A673 (cell line): ENCODE measurements at places on chromosomes 12 and 14. TPM values are rescaled to one million over a fixed set of nuclear protein-coding genes. Genes with fewer than 3 reads are reported as not detected.
A peak's percentile ranks its signal among the peaks of the same experiment; 100 is the strongest.

Gene EFS
- 55.9 and 60.9 TPM in 2 replicates for total RNA-seq

Gene GALC
- 9.5 and 11.5 TPM in 2 replicates for total RNA-seq

Gene CD163
- total RNA-seq: 0.41 TPM in 1 of 2 replicates, not detected in the other

Gene DIO2
- 0.09 TPM in 1 of 2 replicates, not detected in the other for total RNA-seq

Gene SELPLG
- 0.34 and 0.35 TPM in 2 replicates for total RNA-seq

Gene PMCH
- total RNA-seq: not detected in 2 replicates

Gene CDCA3
- total RNA-seq: 98.0 and 107 TPM in 2 replicates

Gene TPPP2
- not detected in 2 replicates for total RNA-seq

Gene RNF10
- total RNA-seq: 225 and 240 TPM in 2 replicates

Gene AMN
- 5.6 and 6.7 TPM in 2 replicates for total RNA-seq

Gene SLC8A3
- total RNA-seq: not detected in 2 replicates

Gene STON2
- total RNA-seq: 8.6 and 13.4 TPM in 2 replicates

Gene CCDC197
- not detected in 2 replicates for total RNA-seq

Gene PLBD1
- not detected in 2 replicates for total RNA-seq

Gene SLC35E3
- total RNA-seq: 10.1 and 17.8 TPM in 2 replicates

DNA sequence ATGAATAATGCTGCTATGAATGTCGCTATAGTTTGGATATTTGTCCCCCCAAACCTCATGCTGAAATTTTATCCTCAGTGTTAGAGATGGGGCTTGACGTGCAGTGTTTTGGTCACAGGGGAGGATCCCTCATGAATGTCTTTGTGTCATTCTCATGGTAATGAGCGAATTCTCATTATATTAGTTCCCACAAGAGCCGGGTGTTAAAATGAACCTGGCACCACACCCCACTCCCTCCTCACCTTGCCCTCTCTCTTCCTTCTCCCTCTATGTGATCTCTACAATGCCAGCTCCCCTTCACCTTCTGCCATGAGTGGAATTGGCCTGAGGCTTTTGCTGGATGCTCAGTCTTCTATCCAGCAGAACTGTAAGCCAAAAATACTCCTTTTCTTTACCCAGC is 37.5 kb upstream of the YAF2 start:
- no peak for DNase-seq

DNA sequence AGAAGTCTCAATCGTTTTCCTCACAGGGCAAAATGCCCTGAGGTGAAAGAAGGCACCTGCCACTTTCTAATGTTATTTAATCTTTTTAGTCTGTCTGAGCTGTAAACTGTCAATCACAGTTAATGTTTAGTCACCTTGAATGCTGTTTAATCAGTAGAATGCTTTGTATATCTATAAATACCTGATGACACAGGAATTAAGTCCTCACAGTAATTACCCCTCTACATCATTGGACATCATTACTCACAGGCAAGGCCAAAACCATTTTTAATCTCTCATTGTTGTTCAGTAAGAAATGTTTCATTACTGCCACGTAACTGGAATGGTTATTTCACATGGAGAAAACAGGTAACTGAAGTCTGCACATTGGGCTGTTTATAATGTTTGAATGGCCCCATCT is 178.8 kb downstream of the EXOC5 start:
- DNase-seq: no peak

DNA sequence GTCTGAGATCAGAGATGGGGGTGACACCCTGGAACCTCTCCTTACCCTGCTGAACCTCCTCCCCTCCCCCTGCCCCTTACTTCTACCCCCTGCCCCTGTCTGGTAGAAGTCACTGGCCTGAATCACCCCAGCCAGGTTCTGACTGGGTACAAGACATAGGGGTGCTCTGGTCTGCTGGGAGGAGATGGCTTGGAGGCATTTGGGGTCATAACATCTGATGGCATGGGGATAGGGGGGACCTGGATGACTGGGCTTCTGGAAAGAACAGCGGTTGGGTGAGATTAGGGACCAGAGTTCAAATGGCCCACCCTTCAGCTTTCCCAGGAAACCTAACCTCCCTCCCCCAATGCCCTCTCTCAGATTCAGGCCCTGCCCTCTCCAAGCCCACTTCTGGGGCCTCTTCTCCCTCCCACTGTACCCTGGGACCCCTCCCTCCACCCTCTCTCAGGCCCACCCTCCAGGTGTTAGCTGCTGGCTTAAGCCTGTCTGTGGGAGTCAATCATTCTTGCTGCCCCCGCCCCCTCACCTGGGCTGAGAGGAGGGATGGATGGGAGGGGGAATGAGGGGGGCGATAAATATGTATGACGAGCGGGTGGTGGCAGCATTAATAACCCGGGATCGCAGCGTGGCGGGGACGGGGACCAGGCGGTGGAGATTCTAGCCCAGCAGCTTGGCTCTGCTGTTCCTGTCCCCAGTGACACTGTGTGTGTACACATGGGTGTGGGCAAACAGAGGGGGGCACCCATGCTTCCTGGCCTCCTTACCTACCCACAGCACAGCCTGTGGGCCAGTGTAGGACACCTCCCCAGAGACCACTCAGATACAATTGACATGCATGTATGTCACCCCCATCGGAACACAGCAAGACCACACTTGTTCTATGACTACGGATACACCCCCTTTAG is 5.9 kb downstream of the NXPH4 start:
- no peak for DNase-seq

DNA sequence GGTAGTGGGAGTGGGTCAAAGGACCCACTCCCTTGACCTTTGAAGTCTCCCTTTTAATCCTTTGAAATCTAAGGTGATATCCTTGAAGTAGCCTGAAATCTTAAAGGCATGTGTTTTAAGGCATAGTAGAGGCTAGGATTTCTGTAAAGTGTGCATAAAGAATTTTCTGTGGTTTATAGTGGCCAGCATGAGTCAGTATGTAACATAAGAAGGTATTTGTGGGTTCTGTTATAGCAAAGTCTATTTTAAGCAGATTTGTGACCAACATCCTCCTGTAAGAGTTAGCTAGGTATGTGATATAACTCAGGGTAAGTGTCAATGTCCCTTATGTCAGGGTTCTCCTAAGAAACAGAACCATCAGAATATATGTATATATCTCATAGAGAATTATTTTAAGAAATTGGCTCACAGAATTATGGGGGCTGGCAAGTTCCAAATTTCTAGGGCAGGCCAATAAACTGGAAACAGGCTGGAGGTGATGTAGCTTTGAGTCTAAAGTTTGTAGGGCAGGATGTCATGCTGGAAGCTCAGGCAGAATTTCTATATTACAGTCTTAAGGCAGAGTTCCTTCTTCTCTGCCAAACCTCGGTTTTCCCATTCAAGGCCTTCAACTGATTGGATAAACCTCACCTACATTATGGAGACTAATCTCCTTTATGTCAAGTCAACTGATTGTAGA is 18.7 kb upstream of the EPYC start:
- DNase-seq: no peak

DNA sequence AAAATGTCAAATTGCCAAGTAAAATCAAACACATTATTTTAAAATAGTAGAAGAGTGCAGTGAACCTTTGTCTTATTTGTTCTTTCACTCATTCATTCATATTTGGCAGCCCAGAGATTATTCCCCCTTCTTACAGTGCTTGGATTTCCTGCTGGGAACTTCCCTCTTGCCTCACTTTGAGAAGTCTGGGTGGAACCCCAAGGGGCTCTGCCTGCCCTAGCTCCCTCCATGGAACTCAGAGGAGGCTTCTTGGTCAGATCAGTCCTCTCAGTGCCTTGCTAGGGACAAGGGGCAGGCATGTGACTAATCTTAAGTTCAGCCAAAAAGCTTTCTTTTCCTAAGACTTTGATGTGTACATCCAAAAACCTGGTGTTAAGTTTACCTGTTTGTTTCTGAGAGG is 84.7 kb upstream of the OVCH1 start:
- DNase-seq: no peak

DNA sequence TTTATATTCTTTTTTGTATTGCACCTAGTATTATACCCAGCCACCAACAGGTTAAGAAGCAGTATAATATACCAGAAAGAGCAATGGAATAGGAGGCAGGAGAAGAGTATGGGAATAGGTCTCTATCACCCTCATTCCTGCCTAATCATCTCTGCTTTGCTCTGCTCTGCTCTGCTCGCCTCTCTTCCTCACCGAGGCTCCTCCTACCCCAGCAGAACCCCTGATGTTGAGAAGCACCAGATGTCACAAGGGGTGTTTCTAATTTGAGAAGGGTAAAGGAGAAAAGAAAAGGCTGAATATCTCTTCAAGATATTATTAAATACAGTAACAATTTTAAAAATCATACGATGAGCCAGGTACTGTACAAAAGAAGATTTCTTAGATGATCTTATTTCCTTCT is 89.0 kb downstream of the STON2 start:
- DNase-seq: no peak

DNA sequence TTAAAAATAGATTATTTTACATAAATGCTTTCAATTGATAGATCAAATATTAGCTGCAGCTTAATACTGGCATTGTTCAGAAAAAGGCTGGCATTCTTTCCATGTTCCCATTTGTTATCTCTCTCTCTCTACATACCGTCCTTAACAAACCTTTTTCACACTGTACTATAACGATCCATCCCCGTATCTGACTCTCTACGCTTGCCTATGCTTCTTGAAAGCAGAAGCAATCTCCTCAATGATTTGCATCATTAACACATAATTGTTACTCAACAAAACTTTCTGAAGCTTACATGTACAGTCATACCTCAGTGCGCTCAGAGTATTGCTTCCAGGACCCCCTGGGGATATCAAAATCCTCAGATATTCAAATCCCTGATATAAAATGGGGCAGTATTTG is 89.7 kb downstream of the TMTC1 start:
- no peak for DNase-seq

DNA sequence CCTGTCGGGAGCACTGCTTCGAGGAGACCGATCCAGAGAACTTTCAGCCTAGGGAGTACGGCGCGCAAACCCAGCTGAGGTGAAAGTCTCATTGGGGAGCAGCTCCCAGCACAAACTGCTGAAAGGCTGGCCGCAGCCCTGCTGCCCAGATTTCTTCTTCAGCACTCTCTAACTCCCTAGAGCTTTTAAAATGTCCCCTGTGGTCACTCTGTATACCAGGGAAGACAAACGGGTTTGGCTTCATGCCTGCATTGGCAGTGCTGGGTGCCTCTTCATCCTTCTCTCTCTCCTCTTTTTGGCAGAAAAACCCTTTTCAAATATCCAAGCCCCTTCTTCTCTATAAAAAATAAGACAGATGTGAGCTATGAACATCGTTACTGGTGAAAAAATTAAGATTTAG is 34.9 kb downstream of the BBS10 start:
- DNase-seq: no peak

DNA sequence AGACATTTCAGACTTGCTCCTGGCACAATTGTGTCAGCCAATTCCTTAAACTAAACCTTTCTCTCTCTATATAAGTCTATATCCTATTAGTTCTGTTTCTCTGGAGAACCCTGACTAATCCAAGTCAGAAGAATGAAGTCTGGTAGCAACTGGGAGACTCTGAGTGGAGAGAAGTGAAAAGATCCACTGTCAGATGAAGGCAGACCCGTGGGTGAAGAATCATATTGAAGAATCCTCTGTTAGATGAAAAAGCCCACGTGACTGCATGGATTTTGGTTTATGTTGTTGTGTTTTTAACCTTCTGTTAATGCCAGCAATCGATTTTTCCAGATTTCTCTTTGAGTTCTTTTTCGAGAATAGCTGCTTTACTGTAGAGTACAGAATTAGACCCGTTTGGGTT is 29.5 kb upstream of the APOLD1 start:
- DNase-seq: no peak

GRCh38 chr12:32467959-32468863 is 68.9 kb downstream of the FGD4 start:
- DNase-seq: no peak

DNA sequence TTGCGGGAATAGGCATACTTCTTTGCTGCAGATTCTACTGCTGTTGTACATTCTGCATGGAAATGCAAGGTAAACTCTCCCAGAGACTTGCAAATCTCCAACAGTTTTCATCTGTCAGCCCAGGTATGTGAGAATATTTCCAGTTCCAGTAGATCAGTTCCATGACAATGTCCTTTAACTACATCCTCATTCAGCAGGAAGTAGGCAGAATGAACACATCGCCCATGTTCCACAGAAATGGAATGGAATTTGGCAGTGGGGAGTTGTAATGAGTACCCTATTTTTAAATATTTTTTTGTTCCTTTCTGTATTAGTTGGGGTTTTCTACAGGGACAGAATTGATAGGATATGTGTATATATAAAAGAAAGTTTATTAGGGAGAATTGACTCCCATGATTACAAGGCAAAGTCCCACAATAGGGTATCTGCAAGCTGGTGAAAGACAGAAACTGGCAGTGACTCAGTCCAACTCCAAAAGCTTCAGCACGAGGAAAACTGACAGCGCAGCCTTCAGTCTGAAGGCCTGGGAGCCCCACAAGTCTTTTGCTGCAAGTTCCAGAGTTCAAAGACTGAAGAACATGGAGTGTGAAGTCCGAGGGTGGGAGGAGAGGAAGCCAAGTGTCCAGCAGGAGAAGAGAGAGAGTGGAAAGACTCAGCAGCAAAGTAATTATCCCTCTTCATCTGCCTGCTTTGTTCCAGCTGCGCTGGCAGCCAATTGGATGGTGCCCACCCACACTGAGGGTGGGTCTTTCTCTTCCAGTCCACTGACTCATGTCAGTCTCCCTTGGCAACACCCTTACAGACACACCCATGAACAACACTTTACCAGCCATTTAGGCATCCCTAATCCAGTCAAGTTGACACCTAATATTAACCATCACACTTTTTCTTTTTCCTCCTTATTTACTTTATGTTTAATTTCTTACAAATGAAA is 110.4 kb upstream of the SCAF11 start:
- peak; percentile 43 for DNase-seq

GRCh38 chr12:40742041-40742440 is 49.8 kb downstream of the CNTN1 start:
- no peak for DNase-seq

DNA sequence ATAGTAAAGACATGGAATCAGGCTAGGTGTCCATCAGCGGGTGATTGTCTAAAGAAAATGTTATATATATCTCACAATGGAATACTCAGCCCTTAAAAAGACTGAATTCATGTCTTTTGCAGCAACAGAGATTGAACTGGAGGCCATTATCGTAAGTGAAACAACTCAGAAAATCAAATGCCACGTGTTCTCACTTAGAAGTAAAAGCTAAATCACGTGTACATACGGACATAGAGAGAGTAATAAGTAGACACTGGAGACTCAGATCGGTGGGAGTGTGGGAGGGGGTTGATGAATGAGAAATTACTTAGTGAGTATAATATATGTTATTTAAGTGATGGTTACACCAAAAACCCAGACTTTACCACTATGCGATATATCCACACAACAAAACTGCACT is 266.3 kb upstream of the PPFIA2 start:
- DNase-seq: no peak

GRCh38 chr12:39935839-39936238 is 170.0 kb downstream of the SLC2A13 start:
- no peak for DNase-seq

GRCh38 chr12:56299308-56299852 is 750 bp downstream of the CS start:
- DNase-seq: peak; percentile 32

- DNase-seq: no peak
These were observed at the start of gene NKX2-1 for GRCh38 chr14:36519431-36520321. NKX2-1 (minus strand) TSS chr14:36520232; CDS start chr14:36520129, 103 bp downstream.

GRCh38 chr14:54688229-54688628 is 121.3 kb downstream of the SAMD4A start:
- DNase-seq: no peak

- no peak for DNase-seq
These were observed 83.7 kb downstream of the PTGER2 start for GRCh38 chr14:52397844-52398243.
